Epithelial cell of proximal tubule (primary cell): ENCODE measurements at places on chromosomes 6 and 20. TPM values are rescaled to one million over a fixed set of nuclear protein-coding genes. Genes with fewer than 3 reads are reported as not detected.

TP53INP2 gene
- 3.3 and 4.3 TPM in 2 replicates for total RNA-seq

OPRM1 gene
- total RNA-seq, result not detected in 2 replicates

SYCP2L gene
- total RNA-seq, result 1.4 and 3.4 TPM in 2 replicates

SYCP2 gene
- total RNA-seq, result 0.29 and 1.2 TPM in 2 replicates

CNKSR3 gene
- total RNA-seq, result 10.3 and 12.4 TPM in 2 replicates

PBOV1 gene
- not detected in 2 replicates for total RNA-seq

TRDN gene
- not detected in 2 replicates for total RNA-seq

BMP2 gene
- 32.1 and 54.9 TPM in 2 replicates for total RNA-seq

BTNL2 gene
- 0.63 TPM in 1 of 2 replicates, not detected in the other for total RNA-seq

ATP6V1G2 gene
- total RNA-seq, result 0.14 and 0.52 TPM in 2 replicates

LHFPL5 gene
- total RNA-seq, result 0.12 TPM in 1 of 2 replicates, not detected in the other

TGM2 gene
- total RNA-seq, result 137 and 150 TPM in 2 replicates

FAM110A gene
- 10.9 and 18.3 TPM in 2 replicates for total RNA-seq

FAM217A gene
- total RNA-seq, result not detected in 2 replicates

CDK5RAP1 gene
- 28.8 and 42.1 TPM in 2 replicates for total RNA-seq

CFAP61 gene
- total RNA-seq, result not detected in 2 replicates

GRCh38 chr20:24453869-24454268 is 15.6 kb upstream of the SYNDIG1 start:
- DNase-seq, result no peak

GRCh38 chr6:27471365-27472115 is 1.4 kb downstream of the ZNF184 start:
- no peak for DNase-seq

GRCh38 chr6:108661430-108661829 is 100.7 kb downstream of the FOXO3 start:
- no peak for DNase-seq

DNA sequence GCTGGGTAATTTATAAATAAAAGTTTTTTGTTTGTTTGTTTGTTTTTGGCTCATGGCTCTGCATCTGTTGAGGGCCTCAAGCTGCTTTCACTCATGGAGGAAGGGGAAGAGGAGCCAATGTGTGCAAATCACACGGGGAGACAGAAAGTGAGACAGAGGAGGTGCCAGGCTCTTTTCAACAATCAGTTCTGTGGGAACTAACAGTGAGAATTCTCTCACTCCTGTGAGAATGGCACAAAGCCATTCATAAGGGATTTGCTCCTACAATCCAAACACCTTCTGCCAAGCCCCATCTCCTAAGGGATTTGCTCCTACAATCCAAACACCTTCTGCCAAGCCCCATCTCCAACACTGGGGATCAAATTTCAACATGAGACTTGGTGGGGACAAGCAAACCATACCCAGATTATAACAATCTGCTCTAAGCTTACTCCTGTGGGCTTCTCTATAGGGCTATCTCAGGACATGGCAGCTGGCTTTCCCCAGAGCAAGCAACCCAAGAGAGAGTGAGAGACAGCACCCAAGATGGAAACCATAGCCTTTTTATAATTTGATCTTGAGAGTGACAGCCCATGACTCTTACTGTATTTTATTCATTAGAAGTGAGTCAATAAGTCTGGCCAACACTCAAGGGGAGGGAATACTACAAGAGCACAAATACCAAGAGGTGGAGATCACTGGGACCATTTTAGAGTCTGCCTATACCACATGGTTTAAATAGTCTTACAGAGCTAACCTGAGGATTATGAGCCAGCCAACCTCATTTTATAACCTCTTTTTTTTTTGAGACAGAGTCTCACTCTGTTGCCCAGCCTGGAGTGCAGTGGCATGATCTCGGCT is 22.8 kb upstream of the LRRC1 start:
- no peak for DNase-seq

DNA sequence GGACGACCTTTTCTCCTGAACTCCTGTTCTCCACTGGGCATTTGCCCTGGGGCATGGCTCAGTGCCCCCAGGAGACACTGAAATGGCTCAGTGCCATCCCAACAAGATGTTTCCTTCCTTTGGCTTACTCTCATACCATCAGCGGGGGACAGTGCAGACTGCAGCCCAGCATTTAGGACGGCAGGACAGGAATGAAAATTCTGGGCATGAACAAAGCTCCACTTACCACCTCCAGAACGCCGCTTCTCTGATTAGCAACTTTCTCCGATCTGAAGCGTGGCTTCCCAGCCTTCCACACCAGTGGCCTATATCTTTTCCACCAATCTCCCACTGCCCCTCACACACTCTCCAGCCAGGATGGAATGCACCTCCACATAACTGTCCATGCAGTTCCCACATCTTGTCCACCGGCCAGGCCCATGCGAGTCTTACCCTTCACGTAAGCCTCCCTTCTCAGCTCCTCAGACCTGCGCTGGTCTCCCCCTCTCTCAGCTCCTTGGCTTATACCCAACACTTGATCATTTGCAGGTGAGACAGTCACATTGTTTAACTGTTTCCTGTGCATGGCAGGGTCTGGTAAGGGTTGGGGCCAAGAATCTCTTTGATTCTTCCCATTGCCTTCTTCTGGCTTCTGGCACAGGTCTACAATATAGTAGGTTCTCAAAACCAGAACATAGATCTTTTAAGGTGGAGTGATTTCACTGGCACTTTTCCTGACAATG is 114.5 kb downstream of the FYN start:
- DNase-seq, result no peak

- DNase-seq, result no peak
These were observed 240.1 kb downstream of the KCNQ5 start for GRCh38 chr6:72861935-72862432.

- DNase-seq, result no peak
These were observed 76.1 kb downstream of the IRF4 start for GRCh38 chr6:467671-468082.

GRCh38 chr6:158324136-158324535 is 11.9 kb downstream of the TULP4 start:
- no peak for DNase-seq

GRCh38 chr6:30747902-30748769 is 3.8 kb upstream of the IER3 start:
- DNase-seq, result no peak

- DNase-seq, result peak; percentile 2
These were observed 214.1 kb downstream of the COL12A1 start for GRCh38 chr6:74991573-74992332.

DNA sequence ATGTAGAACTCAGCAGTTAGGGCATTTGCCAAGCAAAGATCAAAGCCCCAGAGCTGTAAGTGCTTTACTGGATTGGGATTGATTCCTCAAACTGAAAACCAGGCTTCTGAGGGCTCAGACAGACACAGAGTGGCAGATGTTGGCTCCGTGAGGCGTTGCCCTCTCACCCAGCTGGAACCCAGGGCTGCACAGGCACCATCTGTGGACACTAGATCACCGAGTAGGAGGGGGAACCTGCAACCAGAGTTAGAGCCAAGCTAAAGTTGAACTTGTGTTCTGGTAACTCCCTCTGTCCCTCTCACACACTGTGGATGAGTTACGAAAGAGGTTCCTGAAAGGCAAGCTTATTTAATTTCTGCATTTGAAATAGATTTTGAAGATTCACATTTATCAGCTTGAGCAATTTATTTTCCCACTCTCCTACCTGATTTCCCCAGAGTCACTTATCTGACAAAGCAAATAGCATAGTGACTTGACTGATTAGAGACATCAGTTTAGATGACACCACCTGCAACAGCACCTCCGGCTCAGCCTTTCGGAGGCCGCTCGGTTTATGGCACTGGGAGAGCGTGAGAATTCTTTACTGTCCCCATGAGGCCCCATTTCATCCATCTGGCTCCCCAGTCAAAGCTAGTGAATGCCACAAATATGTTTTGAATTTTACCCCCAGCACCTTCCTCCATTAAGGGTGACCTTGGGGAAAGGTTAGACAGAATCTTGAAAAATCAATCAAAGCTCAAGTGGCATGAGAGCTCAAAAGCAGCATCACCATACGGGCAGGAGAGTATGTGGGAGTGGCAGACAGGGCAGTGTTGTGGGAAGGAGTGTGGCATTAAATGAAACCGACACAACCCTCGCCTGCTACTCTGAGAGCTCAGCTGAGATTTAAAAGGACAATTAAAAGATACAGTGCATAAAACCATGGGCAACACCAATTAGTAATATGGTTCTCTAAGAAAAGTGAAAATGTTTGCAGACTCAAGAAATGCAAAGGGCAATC is 48.5 kb downstream of the RPF2 start:
- no peak for DNase-seq

DNA sequence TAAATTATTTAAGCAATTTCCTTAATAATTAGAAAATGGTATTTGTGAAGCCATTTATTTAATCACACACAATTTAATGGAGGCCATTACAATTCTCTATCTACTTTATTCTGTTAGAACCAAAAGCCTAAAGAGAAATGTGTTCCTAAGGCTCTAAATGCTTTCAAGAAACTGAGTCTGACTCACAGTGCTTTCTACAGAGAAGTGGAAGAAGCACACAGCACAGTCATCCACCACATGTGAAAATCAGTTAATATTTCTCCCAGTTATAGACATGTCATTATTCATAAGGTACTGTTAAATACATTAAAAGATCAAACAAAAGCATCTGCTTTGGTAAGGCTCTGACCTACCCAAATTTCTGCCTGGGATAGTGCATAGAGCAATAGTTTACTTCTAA is 214.4 kb downstream of the ALDH8A1 start:
- DNase-seq, result no peak

GRCh38 chr6:160221423-160221822 is 37.2 kb downstream of the SLC22A2 start:
- no peak for DNase-seq

GRCh38 chr6:7671581-7671980 is 54.3 kb upstream of the BMP6 start:
- no peak for DNase-seq

GRCh38 chr6:62707156-62707555 is 421.1 kb upstream of the KHDRBS2 start:
- DNase-seq, result no peak

GRCh38 chr20:46216770-46217464 is 91.4 kb downstream of the CDH22 start:
- no peak for DNase-seq

- DNase-seq, result no peak
These were observed 790.1 kb upstream of the SLC35B3 start for GRCh38 chr6:9225441-9225871.

- DNase-seq, result no peak
These were observed 437.8 kb downstream of the CDH26 start for GRCh38 chr20:60395991-60396390.

GRCh38 chr20:47133809-47134456 is 222.6 kb downstream of the ZMYND8 start:
- DNase-seq, result no peak

DNA sequence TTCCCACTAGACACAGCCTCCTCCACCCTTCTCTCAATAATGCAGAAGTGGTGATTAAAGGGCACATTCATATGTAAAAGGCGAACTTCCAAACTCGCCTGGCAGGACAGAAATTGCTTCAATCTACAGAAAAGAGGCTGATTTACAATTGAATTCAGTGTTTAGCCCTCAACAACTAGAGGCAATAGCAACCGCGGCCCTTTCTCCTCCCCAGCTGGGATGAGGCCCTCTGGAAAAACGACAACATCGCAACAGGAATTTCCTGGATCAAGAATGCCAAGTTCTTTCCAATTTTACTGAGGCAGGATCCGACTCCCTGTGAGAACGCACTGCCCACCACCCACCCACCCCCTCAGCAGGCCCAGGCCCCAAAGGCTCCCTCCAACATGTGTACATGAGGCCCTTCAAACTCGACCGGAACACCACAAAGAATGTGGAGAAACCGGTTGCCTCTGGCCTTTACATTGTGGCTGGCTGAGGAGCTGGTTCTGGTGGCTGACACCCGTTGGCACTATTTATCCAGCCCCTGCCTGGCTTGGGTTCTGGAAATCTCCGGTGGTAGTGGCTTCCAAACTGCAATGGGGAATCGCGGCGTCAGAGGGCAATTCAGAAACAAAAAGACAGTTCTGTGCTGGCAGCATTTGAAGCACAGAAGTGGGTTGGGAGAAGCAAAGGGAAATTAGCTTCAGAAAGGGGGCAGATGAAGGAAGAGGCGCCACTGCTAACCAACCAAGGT is 36.8 kb downstream of the ZMYND8 start:
- no peak for DNase-seq

DNA sequence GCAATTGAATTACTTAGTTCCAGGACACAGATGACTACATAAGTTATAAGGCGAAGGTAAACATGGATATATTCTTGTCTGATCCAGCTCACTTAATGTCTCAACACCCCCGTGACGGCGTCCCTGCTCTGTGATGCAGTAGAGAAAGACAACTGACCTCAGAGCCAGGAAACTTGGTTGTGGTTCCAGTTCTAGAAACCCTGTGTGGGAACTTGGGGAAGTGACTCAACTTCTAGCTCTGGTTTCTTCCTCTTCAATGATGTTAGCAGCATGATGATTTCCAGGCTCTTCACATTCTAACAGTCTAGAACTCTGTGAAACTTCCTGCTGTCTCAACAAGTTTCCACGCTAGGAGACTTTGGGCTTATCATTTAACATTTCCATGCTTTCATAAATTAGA is 18.4 kb downstream of the LAMA4 start:
- no peak for DNase-seq

- no peak for DNase-seq
These were observed 71.1 kb downstream of the HDDC2 start for GRCh38 chr6:125230674-125231073.

GRCh38 chr6:127924440-127924839 is 23.6 kb upstream of the THEMIS start:
- no peak for DNase-seq

- peak; percentile 95 for DNase-seq
These were observed 23.2 kb upstream of the FAM50B start for GRCh38 chr6:3825851-3826581.
